Stomach (tissue), 19 donors: ENCODE measurements at places on chromosomes 1 and 21. TPM values are rescaled to one million over a fixed set of nuclear protein-coding genes. Genes with fewer than 3 reads are reported as not detected.

Gene UCK2
- total RNA-seq: 49.4 TPM

Gene DAB1
- total RNA-seq: not detected

- no peak for DNase-seq
Observed at GRCh38 chr1:154867841-154868605, 2.1 kb downstream of the KCNN3 start.

- DNase-seq: peak; percentile 76
Observed at GRCh38 chr1:52955129-52955970, 28.3 kb downstream of the SCP2 start.
